ENCODE measurements at places on chromosomes 3 and 15.

DNA sequence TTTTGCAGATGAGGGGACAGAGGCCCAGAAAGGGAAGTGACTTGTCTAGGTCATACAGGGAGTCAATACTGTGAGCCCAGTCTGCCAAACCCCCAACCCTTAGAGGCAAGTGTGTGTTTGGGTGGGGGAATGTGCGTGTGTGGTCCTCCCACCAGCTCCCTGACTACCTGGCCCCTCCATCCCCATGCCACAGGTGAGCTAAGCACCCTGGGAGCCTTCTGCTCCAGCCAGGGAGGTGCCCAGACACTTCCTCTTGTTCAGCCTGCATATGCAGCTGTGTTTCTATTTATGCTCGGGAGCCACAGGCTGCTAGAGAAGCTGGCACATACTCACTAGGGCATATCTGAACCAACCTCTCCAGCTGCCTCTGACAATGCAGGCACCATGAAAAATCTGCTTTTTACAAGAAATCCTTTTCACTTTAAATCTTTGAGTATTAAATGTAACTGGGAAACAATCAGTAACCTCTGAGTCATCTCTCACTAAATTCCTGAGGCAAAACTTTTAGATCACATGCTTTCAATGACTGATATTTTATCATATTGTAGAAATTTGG, 20.7 kb downstream of the TBC1D2B start:
- peak overlapping the region; percentile 33 for H3K4me3 ChIP-seq
- peaks cover 2% of the 10 kb centered on the region for H3K36me3 ChIP-seq
- H3K27me3 ChIP-seq = no peaks in the 10 kb centered on the region
- DNase-seq = peak; percentile 81

DNA sequence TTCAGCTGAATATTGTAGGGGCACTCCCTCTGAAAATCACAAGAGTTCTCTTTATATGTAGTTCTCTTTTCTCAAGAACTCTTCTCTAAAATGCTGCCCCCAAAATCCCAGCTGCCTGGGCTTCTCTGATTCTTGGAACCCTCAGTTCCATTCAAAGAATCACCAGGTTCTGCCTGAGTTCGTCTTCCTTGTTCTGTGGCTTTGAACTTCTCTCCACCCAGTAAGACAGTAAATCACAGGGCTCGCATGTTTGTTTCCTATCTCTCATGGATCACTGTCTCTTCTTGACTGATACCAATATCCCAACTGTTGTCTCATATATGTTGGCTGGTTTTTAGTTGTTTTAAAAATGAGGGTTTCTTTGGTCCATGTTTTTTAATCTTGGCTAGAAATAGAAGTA, 359.5 kb upstream of the CBLB start:
- H3K4me1 ChIP-seq = no peaks in the 10 kb centered on the region
- H3K27me3 ChIP-seq = no peaks in the 10 kb centered on the region
- H3K27ac ChIP-seq = no peak overlapping the region

GRCh38 chr3:166685246-166685645, 694.9 kb downstream of the ZBBX start:
- H3K27me3 ChIP-seq = no peaks in the 10 kb centered on the region
- no peaks in the 10 kb centered on the region for H3K4me1 ChIP-seq
- no peak overlapping the region for H3K27ac ChIP-seq
- no peak for DNase-seq

GRCh38 chr3:184563561-184563925, 2.0 kb downstream of the EPHB3 start:
- no peak overlapping the region for H3K4me3 ChIP-seq
- no peaks in the 10 kb centered on the region for H3K36me3 ChIP-seq
- H3K27ac ChIP-seq = no peak overlapping the region
- H3K27me3 ChIP-seq = peaks cover 10% of the 10 kb centered on the region
- peaks cover 17% of the 10 kb centered on the region for H3K4me1 ChIP-seq

GRCh38 chr3:178483704-178484103, 52.5 kb upstream of the KCNMB2 start:
- H3K27ac ChIP-seq = no peak overlapping the region
- no peaks in the 10 kb centered on the region for H3K36me3 ChIP-seq
- H3K27me3 ChIP-seq = no peaks in the 10 kb centered on the region

- no peaks in the 10 kb centered on the region for H3K4me1 ChIP-seq
- no peaks in the 10 kb centered on the region for H3K36me3 ChIP-seq
- H3K27ac ChIP-seq = no peak overlapping the region
- DNase-seq = peak; percentile 60
These were observed 458.3 kb downstream of the MFSD1 start for GRCh38 chr3:159260049-159260662.

GRCh38 chr3:119073258-119074001, 38.8 kb upstream of the IGSF11 start:
- H3K27ac ChIP-seq = no peak overlapping the region
- H3K4me3 ChIP-seq = no peak overlapping the region
- no peak for DNase-seq
- H3K36me3 ChIP-seq = no peaks in the 10 kb centered on the region
- H3K4me1 ChIP-seq = no peaks in the 10 kb centered on the region

DNA sequence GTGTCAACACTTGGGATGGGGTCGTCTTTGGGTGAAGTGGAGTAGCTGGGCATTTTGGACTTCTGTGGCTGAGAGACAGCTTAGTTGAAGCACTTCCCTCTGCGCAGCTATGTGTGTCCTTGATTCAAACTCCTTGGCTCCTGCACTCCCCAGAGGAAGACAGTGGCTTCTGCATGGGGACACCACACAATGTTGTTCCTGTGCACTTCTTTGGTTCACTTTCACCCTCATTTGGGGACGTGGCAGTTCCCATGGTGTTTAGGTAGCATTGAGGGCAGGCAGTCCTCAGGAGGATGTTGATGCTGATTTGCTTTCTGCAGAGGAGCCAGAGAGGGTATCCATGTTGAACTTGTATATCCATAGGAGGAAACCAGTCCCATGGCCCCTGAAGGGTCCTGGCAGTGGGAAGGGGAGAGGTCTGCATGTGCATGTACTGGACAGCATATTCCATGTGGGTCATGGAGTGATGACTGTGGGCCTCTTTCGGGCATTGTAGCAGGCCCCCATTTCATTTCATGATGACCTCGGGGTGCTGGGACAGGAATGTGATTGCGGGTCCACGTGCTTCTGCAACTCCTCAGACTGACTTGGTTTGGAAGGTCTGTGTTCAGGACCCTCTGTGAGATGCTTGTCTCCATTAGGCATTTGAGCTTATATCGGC, 135.4 kb downstream of the SNRPN start:
- no peaks in the 10 kb centered on the region for H3K27me3 ChIP-seq
- no peak for DNase-seq
- no peak overlapping the region for H3K27ac ChIP-seq
- peaks cover 71% of the 10 kb centered on the region for H3K36me3 ChIP-seq
- H3K4me1 ChIP-seq = no peaks in the 10 kb centered on the region
- H3K4me3 ChIP-seq = no peak overlapping the region

GRCh38 chr3:171584100-171584499, 123.9 kb upstream of the TNIK start:
- H3K36me3 ChIP-seq = no peaks in the 10 kb centered on the region
- no peaks in the 10 kb centered on the region for H3K27me3 ChIP-seq
- DNase-seq = no peak

GRCh38 chr3:194082743-194083636, 53.0 kb upstream of the HES1 start:
- no peaks in the 10 kb centered on the region for H3K4me1 ChIP-seq
- DNase-seq = no peak
- no peak overlapping the region for H3K4me3 ChIP-seq

GRCh38 chr15:62933386-62933785, 109.2 kb upstream of the TPM1 start:
- H3K4me3 ChIP-seq = no peak overlapping the region
- H3K27me3 ChIP-seq = no peaks in the 10 kb centered on the region
- H3K27ac ChIP-seq = no peak overlapping the region
- DNase-seq = no peak
- no peaks in the 10 kb centered on the region for H3K36me3 ChIP-seq
